Stimulated activated CD4-positive, alpha-beta T cell treated with anti-CD3 and anti-CD28 coated beads, Interleukin-2, amount 100 ng/mL, for 24 hours (primary cell): ENCODE measurements at places on chromosomes 2 and 18.

DNA sequence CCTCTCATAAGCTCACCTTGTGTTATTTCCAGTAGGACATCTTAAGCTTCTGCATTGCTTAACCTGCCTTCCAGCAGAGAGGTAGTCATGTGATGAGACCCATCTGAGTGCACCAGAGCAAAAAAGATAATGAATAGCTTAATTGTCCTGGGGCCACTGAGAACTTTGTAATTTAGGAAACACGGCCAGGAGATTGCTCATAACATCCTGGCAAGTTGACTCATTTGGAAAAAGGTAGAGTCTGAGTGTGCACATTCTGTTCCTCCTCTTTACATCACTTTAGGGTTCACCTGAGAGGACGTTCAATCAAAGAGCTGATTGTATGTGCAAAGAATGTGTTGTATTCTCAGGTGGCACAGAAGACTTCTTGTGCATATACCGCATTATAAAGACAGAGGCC is 830.2 kb upstream of the SOX11 start:
- DNase-seq: no peak

DNA sequence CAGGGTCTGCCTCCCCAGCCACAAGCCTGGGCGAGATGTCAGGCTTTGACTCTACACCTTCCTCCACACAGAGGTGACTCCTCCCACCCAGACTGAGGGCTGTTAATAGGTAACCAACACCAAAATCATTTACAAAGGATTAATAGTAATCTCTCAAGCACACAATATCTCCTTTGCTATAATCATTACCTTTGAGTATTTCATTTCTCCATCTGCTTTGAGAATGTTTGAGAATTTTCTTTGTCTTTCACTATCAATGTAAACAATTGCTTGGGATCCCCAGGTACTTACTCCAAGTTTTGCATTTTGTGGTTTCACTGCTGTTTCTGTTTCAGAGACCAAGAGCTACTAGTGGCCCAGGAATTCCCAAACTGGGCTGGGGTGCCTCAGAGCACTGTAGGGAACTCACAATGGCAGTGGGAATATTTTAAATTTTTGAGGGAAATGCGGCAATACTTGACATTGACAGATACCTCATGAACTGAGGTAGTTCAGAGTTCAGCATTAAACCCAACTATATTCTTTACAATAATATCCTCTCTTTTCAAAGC is 166.4 kb upstream of the MGAT5 start:
- no peak for DNase-seq

DNA sequence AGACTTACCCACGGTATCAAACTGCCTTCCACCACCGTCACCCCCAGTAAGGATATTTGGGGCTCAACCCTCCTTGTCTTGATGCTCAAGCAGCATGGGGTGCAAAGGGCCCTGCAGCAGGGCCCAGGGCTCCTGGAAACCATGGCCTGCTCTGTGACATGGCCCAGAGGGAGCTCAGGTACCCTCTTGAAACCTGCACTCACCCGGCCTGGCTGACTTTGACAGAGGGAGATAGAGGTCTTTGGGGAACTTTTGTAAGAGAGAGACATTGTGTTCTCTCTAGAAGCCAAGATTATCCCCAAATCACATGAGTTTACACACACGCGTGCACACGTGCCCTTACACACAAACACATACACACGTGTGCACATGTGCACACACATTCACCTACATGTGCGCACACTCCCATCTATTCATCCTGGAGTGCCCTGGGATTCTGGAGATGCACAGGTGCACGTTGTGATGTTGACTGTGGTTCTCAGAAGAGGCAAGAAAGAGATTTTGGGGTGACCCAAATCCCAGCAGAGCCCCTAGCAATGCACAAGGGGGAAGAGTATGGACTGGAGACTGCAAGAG is 19.6 kb upstream of the KCNK3 start:
- DNase-seq: no peak

GRCh38 chr2:67561457-67561965 is 164.4 kb downstream of the ETAA1 start:
- no peak for DNase-seq

- DNase-seq: no peak
Observed at GRCh38 chr18:46574000-46574742, 82.8 kb downstream of the LOXHD1 start.

DNA sequence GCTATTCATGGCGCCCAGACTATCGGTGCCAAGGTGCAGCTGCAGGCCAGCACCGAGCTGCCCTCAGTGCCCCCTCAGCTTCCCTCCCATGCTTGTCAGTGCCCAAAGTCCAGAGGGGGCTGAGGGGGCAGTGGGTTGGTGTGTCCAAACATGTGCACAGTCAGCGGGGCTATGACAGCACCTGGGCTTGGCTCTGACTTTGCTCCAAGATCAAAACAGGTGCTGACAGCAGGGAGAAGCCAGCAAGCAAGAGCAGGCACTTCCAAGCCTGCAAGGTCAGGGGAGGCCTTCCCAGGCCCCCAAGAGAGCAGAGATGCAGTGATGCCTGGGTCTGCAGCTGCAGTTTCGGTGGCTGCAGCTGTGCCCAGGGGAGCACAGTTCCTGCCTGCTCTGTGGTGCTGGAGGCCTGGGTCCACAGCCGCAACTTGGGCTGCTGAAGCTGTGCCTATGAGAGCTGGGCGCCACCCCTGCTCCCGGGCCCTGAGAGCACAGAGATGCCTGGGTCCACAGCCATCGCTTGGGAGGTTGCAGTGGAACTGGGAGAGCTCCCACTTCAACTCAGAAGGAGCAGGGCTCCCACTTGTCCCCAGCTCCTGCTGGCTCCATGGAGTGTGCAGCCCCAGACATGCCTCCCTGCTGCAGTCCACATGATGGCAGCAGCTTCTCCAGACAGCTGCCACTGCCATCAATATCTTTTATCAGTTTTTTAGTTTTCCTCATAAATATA is 775.3 kb upstream of the POU3F3 start:
- DNase-seq: no peak

DNA sequence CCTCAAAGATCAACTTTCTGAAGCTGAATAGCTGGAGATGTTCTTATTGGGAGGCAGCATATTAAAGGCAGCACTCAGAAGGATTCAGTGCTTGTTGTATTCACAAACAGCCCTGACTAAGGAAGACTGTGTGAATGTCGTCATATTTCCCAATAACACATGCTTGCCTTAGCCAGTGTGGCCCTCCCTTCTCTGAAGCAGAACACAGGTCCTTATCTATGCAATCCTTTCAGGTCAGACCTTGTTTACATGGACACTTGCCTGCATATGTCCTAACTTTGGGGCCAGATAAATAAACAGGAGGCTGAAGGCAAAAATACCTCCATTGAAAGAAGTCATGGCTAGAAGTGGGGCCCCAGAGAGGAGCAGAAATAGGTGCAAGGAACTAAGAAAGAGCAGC is 97.2 kb downstream of the SLC4A3 start:
- no peak for DNase-seq

- DNase-seq: no peak
Observed at GRCh38 chr2:189287982-189288521, 108.5 kb upstream of the COL5A2 start.

GRCh38 chr2:20213651-20214565 is 11.0 kb downstream of the SDC1 start:
- no peak for DNase-seq
